ENCODE measurements at places on chromosomes 16 and 17.
A peak's percentile ranks its signal among the peaks of the same experiment; 100 is the strongest.

DNA sequence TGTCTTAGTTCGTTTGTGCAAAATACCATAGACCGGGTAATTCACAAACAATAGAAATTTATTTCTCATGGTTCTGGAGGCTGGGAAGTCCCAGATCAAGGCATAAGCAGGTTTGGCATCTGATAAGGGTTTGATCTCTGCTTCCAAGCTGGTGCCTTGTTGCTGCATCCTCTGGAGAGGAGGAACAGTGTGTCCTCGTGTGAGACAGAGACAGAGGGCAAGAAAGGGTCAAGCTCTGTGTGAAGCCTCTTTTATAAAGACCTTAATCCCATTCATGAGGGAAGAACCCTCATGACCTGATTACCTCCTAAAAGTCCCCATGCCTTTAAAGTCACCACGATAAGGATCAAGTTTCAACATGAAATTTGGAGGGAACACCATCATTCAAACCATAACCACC, 55.8 kb upstream of the TANC2 start:
- DNase-seq, result no peak

DNA sequence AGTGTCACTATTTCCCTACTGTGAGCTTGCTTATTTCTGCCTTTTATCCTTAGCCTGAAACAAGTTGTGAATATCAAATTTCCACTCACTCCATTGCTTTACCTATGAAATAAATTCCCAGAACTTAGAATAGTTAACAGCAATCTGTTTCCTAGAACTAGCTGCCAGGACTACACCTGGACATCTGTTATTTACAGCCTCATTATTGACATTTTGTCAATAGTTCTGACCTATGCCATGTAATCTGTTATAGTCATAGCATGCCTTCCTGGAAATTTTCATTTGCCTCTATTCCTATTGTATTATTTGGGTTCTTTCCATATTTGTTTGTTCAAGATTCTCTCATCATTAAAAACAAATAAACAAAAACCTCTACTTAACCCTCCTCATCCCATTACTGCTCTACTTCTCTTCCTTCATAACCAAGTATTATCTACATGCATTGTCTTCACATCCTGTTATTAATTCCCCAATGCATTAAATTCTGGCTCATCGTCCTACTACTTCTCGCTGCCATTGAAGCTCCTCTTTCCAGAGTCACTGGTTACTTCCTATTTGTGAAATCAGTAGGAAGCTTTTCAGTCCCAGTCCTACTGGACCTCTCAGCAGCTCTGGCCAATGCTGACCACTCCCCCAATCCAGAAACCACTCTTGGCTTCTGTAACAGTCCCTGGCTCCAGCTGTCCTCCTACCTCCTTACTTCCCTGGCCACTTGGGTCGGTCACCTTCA, 55.3 kb downstream of the PIGL start:
- DNase-seq, result no peak

- no peak for DNase-seq
Measured at GRCh38 chr16:81821436-81822128, 42.5 kb downstream of the PLCG2 start.

GRCh38 chr17:43871946-43872690, 25.1 kb downstream of the CD300LG start:
- DNase-seq, result no peak

GRCh38 chr17:81164371-81165245, 699 bp upstream of the PVALEF start:
- no peak for DNase-seq

GRCh38 chr16:67460168-67460567, 20.8 kb downstream of the ATP6V0D1 start:
- no peak for DNase-seq

GRCh38 chr17:50829332-50829731, 6.1 kb upstream of the WFIKKN2 start:
- no peak for DNase-seq

GRCh38 chr17:12631076-12631475, 34.6 kb upstream of the MYOCD start:
- no peak for DNase-seq

- no peak for DNase-seq
Measured at GRCh38 chr17:64694207-64694606, 32.1 kb upstream of the SMURF2 start.

- no peak for DNase-seq
Measured at GRCh38 chr17:14200354-14200753, 36.3 kb downstream of the CDRT15 start.

- DNase-seq, result no peak
Measured at GRCh38 chr17:55416000-55416399, 5.6 kb downstream of the MMD start.

- no peak for DNase-seq
Measured at GRCh38 chr16:1530883-1531637, 2.4 kb upstream of the TMEM204 start.

DNA sequence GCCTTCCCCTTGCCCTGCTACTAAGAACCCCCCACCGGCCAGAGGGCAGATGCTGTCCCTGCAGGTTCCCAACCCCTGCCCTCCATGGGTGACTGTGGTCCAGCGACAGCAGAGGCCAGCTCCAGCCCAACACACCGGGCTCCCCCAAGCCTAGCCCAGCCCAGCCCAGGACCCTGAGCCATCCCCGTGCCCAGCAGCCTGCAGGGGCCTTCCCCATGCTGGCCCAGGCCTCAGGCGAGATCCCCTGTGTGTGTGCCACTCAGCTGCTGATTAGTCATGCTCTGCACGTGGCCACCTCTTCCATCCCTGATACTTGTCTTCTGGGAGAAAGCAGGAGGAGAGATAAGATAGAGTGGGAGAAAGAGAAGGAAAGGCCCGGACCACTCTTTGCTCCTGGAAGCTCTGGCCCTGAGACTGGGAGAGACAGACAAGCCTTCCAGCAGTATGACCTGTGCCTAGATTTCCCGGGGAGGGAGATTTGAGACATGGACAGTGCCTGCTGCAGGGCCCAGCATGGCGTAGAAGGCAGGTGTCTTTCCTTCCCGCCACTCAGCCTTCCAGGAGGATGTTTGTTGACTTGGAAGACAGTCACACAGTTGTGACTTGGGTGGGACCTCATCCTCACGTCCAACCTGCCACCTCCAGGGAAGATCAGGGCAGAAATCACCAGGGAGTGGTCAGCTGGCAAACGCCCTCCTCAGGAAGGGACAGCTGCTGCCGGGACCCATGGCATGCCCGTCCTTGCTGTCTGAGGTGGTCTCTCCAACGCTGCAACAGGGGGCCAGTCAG, 41.3 kb upstream of the RASD1 start:
- no peak for DNase-seq

DNA sequence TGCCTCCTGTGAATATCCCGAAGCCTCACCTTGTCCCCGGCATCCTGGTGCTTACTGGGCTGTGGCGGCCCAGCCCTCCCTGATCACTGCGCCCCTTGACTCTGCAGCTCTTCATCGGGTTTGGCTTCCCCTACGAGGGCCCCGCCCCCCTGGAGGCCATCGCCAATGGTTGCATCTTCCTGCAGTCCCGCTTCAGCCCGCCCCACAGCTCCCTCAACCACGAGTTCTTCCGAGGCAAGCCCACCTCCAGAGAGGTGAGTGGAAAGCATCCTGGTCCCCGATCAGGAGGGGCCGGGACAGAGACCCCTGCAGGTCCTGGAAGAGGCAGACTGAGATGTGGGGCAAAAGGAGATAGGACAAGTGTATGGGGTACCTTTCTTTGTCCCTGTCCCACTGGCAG, 72.1 kb downstream of the MGAT5B start:
- peak; percentile 15 for DNase-seq

DNA sequence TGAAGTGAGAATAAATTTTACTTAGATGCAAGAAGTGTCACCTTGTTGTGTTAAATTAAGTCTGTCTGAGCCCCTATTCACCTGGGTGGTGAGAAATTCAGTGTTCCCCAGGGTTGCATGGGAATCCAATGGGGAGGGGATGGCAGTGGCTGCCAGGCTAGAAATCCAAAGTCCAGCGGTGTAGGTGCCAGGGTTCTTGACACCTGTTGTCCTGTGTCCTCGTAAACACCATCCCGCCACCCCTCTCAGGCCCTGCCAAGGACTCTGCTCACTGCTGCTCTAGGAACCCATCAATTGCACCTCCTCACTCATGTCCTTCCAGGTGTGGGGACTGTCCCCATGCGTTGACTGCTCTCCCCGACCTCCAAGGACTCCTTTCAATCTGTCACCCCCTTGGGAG, 58.9 kb downstream of the CACNG5 start:
- DNase-seq, result no peak

- DNase-seq, result no peak
Measured at GRCh38 chr17:46108550-46109110, 84.6 kb downstream of the KANSL1 start.

DNA sequence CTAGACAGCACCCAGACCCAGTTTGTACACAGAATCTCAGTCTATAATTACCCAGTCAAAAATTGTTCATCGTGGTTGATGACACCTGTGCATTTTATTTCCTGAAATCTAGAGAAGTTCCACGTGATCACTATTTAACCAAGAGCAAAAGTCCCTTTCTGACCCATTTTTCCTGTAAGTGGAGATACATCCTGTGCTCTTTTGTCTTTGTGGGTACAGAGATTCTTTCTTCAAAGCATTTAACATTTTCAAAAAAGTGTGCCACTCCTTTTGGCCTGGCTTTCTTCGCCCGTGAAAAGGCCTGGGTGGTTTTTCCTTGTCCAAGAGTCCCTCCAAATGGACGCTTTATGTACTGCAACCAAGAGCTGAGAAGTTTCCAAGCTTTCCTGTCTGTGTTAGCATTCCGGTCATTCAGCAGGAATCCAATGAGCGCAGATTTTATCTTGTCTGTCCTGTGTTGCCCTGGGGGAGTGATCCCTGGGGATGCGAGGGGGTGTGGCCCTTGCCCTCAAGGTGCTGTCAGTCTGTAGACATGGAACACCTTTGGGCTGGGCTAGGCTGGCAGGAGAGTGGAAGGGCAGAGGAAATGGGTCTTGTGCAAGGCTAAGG, 161.1 kb upstream of the CACNG5 start:
- peak; percentile 30 for DNase-seq

DNA sequence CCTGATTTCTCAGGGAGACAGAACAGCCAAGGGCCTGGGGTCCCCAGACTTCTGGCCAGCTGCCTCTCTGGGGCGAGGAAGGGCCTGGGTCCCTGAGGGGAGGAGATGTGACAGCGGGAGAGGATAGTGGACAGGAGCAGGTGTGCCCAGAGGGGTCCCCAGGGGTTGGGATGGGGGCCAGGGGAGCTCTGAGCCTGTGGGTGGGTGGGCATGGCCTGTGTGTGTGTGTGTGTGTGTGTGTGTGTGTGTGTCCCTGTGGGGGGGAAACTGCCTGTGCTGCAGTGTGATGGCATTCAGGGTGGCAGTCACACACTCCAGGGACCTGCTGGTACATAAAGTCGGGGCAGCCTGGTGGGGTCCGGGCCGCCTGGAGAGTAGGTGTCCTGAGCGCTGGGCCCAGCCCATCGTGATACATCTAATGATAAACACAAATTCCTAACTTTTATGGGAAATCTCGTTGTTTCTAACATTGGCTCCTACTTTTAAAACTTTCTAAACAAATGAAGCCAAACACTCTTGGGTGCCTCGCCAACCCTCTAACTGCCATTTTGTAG, 1.4 kb downstream of the ITGB4 start:
- no peak for DNase-seq

GRCh38 chr16:57645691-57646387, 17.4 kb downstream of the ADGRG1 start:
- no peak for DNase-seq

DNA sequence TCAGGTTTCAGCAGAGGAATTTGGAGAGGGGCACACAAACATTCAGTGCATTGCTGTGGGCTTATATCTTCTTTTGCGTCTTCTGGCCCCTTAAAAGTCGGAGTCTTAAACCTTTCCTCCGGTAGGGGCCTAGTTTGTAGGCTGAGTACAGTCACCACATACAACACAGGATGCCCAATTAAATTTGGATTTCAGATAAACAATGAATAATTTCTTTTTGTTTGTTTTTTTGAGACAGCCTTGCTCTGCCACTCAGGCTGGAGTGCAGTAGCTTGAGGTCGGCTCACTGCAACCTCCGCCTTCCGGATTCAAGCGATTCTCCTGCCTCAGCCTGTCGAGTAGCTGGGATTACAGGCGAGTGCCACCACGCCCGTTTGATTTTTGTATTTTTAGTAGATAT, 26.7 kb upstream of the ADORA2B start:
- DNase-seq, result no peak

- no peak for DNase-seq
Measured at GRCh38 chr17:50640686-50641351, 6.1 kb downstream of the ABCC3 start.

- no peak for DNase-seq
Measured at GRCh38 chr17:63505341-63505740, 17.8 kb upstream of the KCNH6 start.

- DNase-seq, result no peak
Measured at GRCh38 chr17:74524653-74525464, 6.4 kb downstream of the CD300LB start.

- DNase-seq, result no peak
Measured at GRCh38 chr16:23465179-23465578, 12.2 kb upstream of the COG7 start.

DNA sequence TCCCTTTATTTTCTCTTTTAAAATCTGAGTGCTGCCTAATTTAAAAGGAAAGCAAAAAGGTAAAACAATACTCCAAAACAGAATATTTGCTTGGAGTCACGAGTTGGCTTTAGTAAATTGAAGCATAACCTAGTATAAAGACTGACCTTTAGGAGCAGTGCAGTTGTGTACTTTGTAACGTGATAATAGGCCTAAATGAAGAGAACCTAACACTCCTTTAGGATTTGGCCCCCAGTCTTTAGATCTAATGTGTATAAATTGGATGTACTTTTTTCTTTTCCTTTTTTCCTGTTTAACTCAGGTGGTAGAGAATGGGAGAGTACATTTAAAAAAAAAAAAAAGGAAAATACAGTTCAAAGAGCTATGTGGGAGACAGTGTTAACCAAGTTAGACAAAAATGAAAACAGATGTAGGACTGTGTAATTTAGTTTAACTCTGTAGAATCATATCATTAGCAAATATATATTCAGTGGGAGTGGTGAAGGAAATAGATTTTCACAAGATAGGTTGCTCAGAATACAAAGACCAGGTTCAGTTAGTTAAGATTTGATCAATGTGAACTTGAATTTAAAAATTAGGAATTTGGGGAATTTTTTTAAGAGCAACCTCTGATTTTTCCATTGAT, 16.8 kb downstream of the CPD start:
- DNase-seq, result no peak

- no peak for DNase-seq
Measured at GRCh38 chr16:83602761-83603722, 204.7 kb upstream of the HSBP1 start.

DNA sequence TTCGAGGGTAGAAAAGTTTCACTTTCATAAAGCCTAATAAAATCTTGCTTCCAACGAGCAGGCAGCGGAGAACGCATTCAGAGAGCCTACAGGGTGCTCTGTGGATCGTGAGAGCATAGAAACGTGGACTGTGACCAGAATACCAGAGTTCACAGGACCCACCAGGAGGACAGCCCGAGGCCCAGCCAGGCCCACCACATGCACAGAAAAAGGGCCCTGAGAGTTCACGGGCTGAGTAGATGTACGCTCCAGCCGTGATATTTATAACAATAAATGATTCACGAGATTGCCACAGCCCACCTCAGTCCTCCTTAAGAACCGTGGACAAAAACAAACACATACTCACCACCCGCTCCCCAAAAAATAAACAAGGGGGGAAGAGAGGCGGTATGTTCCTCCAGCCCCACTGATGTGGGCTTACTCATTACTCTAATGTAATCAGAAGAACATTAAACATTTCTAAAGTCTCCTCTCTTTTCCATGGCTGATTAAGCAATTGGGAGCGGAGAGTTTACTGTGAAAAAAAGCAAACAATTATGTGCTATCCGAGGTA, 207.2 kb downstream of the C16orf78 start:
- DNase-seq, result no peak

GRCh38 chr16:2983706-2984136, 3.5 kb upstream of the PKMYT1 start:
- no peak for DNase-seq

Measured in iPS DF 19.7 (cell line).